ENCODE measurements at places on chromosomes 3 and 15.

- no peak for DNase-seq
Observed at GRCh38 chr3:102068327-102068726, 219.0 kb downstream of the NFKBIZ start.

- DNase-seq: no peak
Observed at GRCh38 chr3:98823791-98824190, 60.7 kb downstream of the ST3GAL6 start.

DNA sequence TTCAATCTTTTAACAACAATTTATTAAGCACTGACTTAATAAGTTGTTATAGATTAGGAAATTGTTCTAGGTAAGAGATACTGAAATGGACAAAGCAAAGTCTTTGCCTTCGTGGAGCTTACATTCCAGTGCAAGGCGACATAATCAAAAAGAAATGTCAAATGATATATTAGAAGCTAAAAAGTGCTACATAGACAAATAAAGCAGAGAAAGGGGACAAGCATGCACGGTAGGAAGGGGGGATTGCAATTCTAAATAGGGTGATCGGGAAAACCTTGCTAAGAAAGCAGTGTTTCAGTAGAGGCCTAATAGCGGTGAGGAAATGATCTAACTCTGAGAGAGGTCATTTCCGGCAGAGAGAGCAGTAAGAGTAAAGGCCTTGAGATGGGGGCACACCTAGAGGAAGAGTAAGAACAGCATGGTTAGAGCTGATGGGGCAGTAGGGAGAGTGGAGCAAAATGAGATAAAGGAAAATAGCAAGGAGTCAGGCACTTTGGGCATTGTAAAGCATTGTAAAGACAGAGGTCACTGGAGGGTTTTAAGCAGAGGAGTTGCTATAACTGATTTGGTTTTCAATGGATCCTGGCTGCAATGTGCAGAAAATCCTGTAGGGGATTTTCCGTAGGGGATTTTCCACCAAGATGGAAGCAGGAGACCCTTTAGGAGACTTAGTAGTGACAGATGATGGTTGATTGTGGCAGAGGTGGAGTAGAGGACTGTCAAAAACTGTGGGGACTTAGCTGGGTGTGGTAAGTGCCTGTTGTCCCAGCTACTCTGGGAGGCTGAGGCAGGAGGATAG is 71.7 kb upstream of the CFAP20DC start:
- DNase-seq: no peak

DNA sequence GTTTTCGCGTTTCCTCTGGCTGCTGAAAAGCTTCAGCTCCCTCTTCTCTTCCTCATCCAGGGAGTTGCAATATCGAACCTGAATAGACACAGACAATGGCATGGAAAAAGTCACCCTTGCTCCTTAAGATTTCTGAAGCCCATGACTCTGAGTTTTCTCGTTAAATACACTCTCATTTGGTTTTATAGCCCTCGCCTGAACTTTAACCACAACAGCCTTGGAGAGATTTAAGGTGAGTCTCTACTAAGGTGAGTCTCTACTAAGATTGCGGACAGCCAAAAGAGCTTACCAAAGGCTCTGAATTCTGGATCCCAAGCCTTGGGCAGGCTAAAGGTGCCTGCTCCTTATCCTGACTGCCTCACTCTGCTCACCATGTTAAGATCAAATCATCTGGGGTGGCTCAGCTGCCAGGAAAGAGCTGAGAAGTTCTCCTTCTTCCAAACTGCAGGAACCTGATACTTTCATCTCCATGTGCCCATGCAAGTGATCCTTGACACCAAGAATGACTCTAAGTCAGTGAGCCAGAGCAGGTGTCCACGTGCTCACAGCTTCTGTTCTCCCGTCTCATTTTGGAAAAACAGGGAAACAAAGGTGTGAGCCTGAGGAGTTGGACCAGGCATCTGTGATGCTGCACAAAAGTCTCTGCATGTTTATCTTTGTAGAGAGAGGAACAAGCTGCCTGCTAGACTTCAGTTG is 65.1 kb downstream of the PRICKLE2 start:
- DNase-seq: no peak

DNA sequence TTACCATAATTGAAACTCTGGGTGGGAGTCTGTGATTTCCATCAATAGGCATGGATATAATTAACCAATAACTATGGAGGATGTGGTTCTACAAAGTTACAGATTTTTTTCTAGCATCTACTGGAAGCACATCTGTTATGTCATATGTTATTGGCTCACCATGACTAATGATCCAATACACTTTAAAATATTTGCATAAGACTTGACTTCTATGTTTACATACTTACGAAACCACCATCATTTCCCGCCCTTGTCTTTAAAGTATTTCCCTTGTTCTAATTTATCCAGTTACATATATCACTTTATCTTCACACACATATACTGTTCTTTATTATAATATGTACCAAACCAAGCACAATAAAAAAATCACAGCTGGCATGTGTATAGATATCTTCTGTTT is 380.3 kb upstream of the CBLB start:
- peak; percentile 32 for DNase-seq

GRCh38 chr3:42745776-42746454 is 27.1 kb downstream of the CCDC13 start:
- no peak for DNase-seq

DNA sequence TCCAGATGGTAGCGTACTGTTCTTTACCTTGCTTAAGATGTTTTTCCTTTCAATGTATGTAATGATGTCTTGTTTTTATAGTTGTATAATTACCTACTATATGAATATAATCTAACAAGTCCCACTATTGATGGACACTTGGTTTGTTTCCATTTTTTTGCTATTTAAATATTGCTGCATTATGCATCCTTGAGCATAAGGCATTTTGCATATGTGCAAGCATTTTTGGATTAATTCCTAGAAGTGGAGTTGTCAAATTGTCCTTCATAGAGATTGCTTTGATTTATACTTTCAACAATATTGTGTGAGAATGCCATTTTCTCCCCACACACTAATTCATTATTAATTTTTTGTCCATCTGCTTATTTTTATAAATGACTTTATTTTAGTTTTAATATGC is 17.7 kb downstream of the TOPAZ1 start:
- no peak for DNase-seq

GRCh38 chr3:38411591-38411990 is 42.1 kb upstream of the ACVR2B start:
- DNase-seq: no peak

- DNase-seq: no peak
Observed at GRCh38 chr15:49620199-49620598, 419 bp downstream of the FAM227B start.

GRCh38 chr3:4071481-4072184 is 231.5 kb upstream of the SETMAR start:
- no peak for DNase-seq

DNA sequence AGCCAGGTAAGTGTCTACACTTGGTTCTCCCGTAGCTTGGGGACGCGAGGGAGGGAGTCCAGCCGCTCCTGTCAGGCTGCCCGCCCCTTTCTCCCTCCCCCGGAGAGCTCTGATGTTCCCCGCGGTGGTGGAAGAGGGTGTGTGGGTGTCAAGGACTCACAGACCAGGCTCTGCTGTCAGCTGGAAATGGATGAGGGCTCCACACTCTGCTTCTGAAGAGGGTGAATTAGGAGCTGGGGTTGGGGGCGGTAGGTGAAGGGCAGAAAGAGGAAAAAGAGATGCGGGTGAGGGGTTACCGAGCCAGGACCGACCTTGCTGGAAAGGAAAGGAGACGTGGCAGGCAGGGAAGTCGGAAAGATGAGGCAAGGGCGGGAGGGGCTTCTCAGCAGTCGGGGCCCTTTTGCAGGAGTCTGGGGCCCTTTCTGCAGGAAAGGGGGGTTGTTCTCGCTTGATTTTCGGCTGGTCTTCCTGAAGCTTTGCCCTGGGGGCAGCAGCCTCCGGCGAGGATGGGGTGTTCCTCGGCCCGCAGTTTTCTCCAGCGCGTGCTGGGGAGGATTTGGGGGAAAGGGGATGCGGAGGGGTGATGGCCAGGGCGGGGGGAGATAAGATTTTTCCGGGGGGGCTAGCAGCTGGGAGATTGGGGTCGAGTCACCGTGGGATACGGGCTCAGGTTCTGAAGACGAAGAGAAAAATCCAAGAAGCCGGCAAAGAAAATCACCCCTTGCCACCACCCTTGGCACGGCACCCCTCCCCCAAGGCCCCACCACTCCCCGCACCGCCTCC is 602 bp upstream of the BAHD1 start:
- DNase-seq: no peak

GRCh38 chr15:61680260-61681037 is 379.8 kb downstream of the VPS13C start:
- no peak for DNase-seq

- no peak for DNase-seq
Observed at GRCh38 chr3:8962226-8962861, 928 bp downstream of the RAD18 start.

GRCh38 chr3:157351981-157352380 is 84.7 kb upstream of the PTX3 start:
- no peak for DNase-seq
